ENCODE measurements at places on chromosomes 13 and 19.

DNA sequence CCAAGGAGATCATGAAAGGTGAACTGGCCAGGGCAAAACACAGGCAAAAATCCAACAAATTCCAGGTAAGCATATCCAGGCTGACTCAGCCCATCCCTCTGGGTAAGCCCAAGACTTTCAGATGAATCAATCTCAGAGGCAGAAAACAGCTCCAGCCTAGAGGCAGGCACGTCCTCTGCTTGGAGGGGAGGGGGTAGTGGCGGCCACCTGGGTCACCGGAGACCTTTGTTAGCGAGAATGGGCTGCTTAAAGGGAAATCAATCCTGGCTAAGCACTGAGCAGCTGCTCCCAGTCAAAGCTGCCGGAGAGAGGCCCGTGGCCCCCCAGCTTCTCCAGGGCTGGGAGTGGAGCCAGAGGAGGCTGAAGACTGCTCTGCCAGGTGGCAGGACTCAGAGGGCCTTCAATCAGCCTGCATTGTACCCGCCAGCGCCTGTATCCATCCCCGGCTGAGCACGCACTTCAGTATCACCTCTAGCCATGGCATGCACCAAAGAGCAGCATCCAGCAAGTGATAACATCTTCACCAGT is 48.2 kb downstream of the PIN1 start:
- H3K4me3 ChIP-seq = no peak overlapping the region
- H3K4me1 ChIP-seq = no peaks in the 10 kb centered on the region
- H3K36me3 ChIP-seq = no peaks in the 10 kb centered on the region
- H3K27me3 ChIP-seq = peaks cover 2% of the 10 kb centered on the region
- H3K27ac ChIP-seq = no peak overlapping the region
- no peak for DNase-seq

- H3K4me1 ChIP-seq = no peaks in the 10 kb centered on the region
- H3K36me3 ChIP-seq = no peaks in the 10 kb centered on the region
- DNase-seq = no peak
- H3K27me3 ChIP-seq = no peaks in the 10 kb centered on the region
These were observed 697.3 kb downstream of the PCDH9 start for GRCh38 chr13:66532845-66533244.

DNA sequence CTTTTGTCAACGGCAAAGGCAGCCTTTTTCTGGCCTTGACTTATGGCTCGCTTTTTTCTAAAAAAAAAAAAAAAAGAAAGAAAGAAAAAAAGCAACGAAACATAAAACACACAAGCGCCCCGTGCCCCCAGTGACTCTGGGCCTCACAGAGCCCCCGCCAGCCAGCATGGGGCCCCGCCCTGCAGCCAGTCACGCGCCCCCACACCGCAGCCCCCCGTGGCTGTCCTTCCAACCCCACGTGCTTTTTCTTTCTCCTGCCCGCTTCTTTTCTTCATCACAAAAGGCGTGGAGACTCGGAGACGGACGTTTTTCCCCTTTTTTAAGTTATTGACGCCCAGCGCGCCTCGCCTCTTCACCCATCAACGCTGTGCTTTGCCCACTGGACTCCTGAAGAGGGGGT is 14.4 kb upstream of the GNA15 start:
- no peak overlapping the region for H3K27ac ChIP-seq
- H3K27me3 ChIP-seq = no peaks in the 10 kb centered on the region
- peaks cover 5% of the 10 kb centered on the region for H3K4me1 ChIP-seq
- no peak overlapping the region for H3K4me3 ChIP-seq
- DNase-seq = no peak

- no peak overlapping the region for H3K4me3 ChIP-seq
- H3K27ac ChIP-seq = no peak overlapping the region
- H3K27me3 ChIP-seq = no peaks in the 10 kb centered on the region
- no peaks in the 10 kb centered on the region for H3K36me3 ChIP-seq
- no peak for DNase-seq
- no peaks in the 10 kb centered on the region for H3K4me1 ChIP-seq
These were observed 84.8 kb downstream of the PCDH17 start for GRCh38 chr13:57716295-57716694.

- H3K27me3 ChIP-seq = no peaks in the 10 kb centered on the region
- H3K4me3 ChIP-seq = no peak overlapping the region
- DNase-seq = no peak
- H3K36me3 ChIP-seq = no peaks in the 10 kb centered on the region
- H3K4me1 ChIP-seq = no peaks in the 10 kb centered on the region
- no peak overlapping the region for H3K27ac ChIP-seq
These were observed 604.0 kb upstream of the SLITRK6 start for GRCh38 chr13:86403181-86403580.

DNA sequence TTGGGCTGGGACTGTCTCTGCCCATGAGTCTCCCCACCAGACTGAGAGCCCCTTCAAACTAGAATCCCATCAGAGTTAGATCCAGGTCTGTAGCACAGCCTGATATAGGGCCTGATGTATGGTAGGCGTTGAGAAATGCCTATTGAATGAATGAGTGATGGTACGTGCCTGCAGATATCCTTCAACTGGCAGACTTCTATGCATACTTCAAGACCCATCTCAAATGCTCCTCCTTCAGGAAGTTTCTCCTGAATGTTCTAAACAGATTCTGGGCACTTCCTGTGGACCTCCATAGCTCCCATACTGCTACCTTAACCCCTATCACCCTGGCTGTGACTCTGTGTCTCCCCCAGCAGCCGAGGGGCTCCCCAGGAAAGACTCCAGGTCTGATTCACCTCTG is 48.2 kb downstream of the KCNC3 start:
- H3K4me1 ChIP-seq = no peaks in the 10 kb centered on the region
- no peak for DNase-seq
- H3K27me3 ChIP-seq = no peaks in the 10 kb centered on the region

DNA sequence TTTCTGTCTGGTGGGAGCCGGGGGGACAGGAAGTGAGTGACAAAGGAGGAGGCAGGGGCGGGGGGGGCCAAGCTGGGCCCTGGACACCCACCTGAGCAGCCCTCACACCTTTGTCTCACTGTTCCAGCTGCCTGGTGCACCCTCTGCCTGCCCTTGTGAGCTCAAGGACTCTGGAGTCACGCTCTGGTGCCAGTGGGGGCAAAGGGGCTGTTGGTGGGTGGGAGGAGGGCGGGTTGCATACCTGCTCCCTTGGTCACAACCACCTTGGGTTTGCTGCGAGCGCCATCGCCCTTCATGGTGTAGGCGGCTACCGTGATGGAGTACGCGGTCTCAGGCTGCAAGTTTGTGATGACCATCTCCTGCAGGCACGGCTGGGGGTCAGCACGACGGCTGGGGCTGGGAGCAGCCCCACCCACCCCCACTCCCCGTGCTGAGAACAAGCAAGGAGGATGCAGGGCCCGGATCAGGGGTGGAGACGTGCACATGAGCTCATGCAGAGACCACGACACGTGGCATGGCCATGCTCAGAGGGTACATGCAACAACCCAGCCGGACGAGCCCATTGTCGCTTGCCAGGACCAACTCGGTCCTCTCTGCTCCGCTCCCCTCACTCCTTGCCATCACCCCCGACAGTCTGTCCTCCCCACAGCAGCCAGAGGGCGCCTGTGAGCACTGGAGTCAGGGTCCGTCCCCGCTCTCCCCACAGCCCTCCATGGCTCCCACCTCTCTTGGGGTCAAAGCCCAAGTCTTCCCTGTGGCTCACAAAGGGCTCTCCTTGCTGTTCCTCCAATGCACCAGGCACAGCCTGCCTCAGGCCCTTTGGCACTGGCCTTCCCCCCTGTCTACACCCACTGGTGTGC is 114.9 kb downstream of the PTPRS start:
- no peak for DNase-seq
- H3K27ac ChIP-seq = no peak overlapping the region
- H3K36me3 ChIP-seq = no peaks in the 10 kb centered on the region
- H3K4me1 ChIP-seq = no peaks in the 10 kb centered on the region
- peaks cover 16% of the 10 kb centered on the region for H3K27me3 ChIP-seq

GRCh38 chr13:114152831-114153371 is 20.5 kb upstream of the RASA3 start:
- no peak overlapping the region for H3K4me3 ChIP-seq
- peaks cover 64% of the 10 kb centered on the region for H3K4me1 ChIP-seq
- DNase-seq = no peak
- H3K27me3 ChIP-seq = peaks cover 22% of the 10 kb centered on the region
- peaks cover 13% of the 10 kb centered on the region for H3K36me3 ChIP-seq

DNA sequence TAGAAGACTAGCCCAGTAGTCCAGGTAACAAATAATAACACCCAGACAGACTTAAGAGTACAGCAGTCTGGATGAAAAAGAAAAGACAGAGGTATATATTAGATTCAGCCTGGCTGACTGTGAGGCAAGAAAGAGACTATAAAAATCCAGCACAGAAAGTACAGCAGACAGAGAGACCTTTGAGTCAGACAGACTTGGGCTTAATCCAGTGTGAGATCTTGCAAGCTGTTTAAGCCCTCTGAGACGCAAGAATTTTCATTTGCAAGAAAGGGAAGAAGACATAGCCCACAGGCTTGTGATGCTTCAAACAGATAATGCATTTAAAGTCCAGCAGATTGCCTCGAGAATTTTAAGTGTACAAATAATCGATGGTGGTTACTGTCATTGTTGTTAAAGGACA is 471.4 kb downstream of the LIG4 start:
- no peaks in the 10 kb centered on the region for H3K27me3 ChIP-seq
- no peak overlapping the region for H3K4me3 ChIP-seq
- no peaks in the 10 kb centered on the region for H3K36me3 ChIP-seq
- H3K27ac ChIP-seq = no peak overlapping the region

DNA sequence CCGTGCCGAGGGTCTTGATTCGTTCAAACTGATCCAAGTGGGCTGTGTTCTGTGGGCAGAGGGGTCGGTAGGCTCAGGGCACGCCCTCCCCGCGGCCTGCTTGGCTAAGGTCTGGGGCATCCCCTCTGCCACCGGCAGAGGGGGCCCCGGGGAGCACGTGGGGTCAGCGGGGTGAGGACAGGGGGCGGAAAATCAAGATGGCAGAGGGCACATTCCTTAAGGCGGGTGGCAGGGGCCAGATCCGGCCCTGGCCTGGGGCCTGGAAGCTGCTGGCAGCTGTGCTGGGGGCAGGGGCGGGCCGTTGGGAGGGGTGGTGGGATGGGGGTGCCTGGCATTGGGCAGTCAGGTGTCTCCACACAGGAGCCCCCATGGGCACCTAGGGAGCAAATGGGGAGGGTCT is 10.7 kb downstream of the PRKACA start:
- peaks cover 2% of the 10 kb centered on the region for H3K36me3 ChIP-seq
- no peak overlapping the region for H3K27ac ChIP-seq
- H3K4me3 ChIP-seq = no peak overlapping the region
- peaks cover 5% of the 10 kb centered on the region for H3K4me1 ChIP-seq
- H3K27me3 ChIP-seq = no peaks in the 10 kb centered on the region

DNA sequence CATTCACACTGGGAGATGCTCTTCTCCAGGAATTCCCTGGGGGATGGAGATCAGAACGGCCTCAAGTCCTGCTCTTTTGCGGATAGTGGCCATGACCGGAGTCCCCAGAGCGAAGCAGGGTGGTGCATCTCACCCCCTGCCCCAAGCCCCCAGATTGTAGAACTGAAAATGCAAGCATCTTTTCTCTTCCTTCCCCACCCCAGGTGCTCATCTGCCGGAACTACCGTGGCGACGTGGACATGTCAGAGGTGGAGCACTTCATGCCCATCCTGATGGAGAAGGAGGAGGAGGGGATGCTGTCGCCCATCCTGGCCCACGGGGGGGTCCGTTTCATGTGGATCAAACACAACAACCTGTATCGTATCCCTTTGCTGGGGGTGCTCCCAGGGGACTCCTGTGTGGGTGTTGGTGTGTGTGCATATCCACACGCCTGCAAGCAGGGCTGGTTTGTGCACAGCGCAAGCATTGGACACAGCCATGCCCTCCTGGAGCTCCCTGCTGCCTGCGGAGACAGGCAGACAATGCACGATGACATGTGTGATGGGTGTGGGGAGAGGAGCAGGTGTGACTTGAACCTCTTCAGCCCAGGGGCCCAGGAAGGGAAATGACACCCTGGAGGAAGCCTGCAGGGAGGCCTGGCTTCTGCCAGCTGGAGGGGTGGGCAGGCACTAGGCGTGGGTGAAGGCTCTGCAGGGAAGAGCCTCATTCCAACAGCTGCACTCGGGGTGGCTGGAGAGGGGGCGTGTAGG is 5.7 kb downstream of the AP1M1 start:
- no peak overlapping the region for H3K4me3 ChIP-seq
- no peak overlapping the region for H3K27ac ChIP-seq
- DNase-seq = no peak

DNA sequence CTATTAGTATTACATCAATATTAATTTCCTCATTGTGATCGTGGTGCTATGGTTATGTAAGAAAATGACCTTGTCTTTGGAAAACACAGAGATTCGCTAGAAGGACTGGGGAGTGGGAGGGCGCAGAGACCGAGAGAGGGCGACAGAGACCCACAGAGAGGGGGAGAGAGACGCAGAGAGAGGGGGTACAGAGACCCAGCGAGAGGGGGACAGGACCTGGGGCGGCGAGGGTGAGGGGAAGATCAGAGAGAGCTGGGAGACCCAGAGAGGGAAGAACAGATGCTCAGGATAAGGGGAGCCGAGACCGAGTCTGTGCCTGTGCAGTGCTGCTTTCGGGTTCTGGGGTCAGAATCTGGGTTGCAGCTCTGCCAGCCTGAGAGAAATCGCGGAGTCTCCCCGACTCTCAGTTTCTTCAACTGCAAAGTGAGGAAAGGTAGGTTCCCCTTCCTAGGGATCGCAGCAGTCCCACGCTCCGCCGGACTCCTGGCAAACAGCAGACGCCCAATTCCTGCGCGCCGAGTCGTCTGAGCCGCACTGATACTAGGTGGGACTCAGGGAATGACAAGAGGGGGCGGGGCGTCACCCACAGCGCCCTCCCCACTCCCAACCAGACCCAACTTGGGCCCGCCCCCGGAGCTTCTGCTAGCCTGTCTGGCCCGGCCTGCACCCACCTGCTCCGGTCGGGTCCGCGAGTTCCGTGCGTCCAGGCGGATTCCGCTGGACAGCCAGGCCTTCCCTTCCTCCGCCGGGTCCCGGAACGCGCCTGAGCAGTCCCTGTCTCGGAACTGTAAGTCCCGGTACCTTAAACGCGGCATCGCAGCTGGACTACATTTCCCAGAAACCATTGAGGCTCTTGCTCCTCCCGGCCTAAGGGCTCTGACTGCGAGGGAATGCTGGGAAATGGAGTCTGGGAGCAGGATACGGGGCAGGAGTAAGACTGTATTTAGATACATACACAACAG is 15.3 kb downstream of the IZUMO2 start:
- H3K4me1 ChIP-seq = peaks cover 5% of the 10 kb centered on the region
- H3K27ac ChIP-seq = no peak overlapping the region
- peak; percentile 45 for DNase-seq
- H3K4me3 ChIP-seq = peak overlapping the region; percentile 80
- peaks cover 13% of the 10 kb centered on the region for H3K27me3 ChIP-seq

DNA sequence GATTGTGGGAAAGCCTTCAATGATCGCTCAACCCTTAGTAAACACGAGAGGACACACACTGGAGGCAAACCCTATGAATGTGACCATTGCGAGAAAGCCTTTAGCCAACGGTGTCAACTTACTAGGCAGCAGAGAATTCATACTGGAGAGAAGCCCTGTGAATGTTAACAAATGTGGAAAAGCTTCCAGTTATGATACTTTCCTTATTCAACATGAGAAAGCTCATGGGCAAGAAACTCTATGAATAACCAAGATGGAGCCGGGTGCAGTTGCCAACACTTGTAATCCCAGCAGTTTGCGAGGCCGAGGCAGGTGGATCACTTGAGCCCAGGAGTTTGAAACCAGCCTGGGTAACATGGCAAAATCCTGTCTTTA is 15.8 kb upstream of the ZNF8 start:
- H3K4me3 ChIP-seq = no peak overlapping the region
- no peaks in the 10 kb centered on the region for H3K27me3 ChIP-seq
- H3K27ac ChIP-seq = no peak overlapping the region

Measured in T-helper 2 cell treated with Interferon-gamma antibody and Interleukin-4, amounts not matched to agents 5 μg/mL and 100 μg/mL, for 36 hours (primary cell).